ENCODE measurements at places on chromosomes 3 and 15. TPM values are rescaled to one million over a fixed set of nuclear protein-coding genes. Genes with fewer than 3 reads are reported as not detected.

The TIGIT gene
- 0.07 TPM for polyA plus RNA-seq

The FSD2 gene
- polyA plus RNA-seq = 0.01 TPM

The C3orf85 gene
- polyA plus RNA-seq = not detected

The WDR93 gene
- 0.24 TPM for polyA plus RNA-seq

The AADACL2 gene
- polyA plus RNA-seq = 0.30 TPM

The LRRC31 gene
- polyA plus RNA-seq = not detected

The TF gene
- 0.87 TPM for polyA plus RNA-seq

The ZNF148 gene
- 19.1 TPM for polyA plus RNA-seq

The BDH1 gene
- polyA plus RNA-seq = 11.7 TPM

The SEMA3G gene
- 11.9 TPM for polyA plus RNA-seq

The SH2D7 gene
- polyA plus RNA-seq = not detected

The TMIE gene
- 0.40 TPM for polyA plus RNA-seq

The RPL29 gene
- polyA plus RNA-seq = 3,982 TPM

The UBR1 gene
- 14.6 TPM for polyA plus RNA-seq

The LRRIQ4 gene
- 0.17 TPM for polyA plus RNA-seq

The PRTG gene
- polyA plus RNA-seq = 2.5 TPM

The GP9 gene
- not detected for polyA plus RNA-seq

Measured in ovary (tissue), 10 donors.